ENCODE measurements at places on chromosomes 7 and 10.

GRCh38 chr10:17693009-17693408 lies 49.1 kb downstream of the STAM start:
- DNase-seq = no peak

- no peak for DNase-seq
Measured at GRCh38 chr7:155681663-155682062, 37.2 kb downstream of the RBM33 start.

- no peak for DNase-seq
Measured at GRCh38 chr10:59078978-59079377, 97.5 kb upstream of the PHYHIPL start.

DNA sequence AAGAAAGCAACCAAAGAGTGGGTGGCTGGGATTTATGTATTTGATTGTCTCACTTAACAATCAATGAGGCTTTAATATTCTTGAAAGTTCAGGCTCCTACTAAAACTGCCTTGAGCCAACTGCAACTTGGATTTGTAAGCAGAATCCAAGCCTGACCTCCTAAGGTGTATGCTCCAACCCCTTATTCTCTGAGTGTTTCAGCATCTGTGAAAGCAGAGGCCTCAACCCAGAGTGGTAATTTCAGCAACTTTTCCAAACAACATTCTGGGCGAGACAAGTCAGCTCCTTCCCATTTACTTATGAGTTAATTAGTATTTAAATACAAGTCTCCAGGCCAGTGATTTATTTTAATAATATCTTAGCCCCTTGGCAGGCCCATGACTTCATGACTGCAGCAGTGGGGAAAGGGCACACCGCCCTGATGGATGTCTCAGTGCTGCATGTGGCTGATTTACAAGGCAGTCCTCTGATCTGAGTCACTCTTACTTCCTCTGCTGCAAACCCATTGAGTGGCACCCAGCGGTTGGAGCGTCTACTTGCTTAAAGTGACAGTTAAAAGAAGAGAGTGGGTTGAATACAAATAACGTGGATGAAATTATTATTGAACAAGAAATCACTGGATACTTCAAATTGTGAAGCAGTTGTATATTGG lies 209.1 kb downstream of the TRIL start:
- DNase-seq = no peak

DNA sequence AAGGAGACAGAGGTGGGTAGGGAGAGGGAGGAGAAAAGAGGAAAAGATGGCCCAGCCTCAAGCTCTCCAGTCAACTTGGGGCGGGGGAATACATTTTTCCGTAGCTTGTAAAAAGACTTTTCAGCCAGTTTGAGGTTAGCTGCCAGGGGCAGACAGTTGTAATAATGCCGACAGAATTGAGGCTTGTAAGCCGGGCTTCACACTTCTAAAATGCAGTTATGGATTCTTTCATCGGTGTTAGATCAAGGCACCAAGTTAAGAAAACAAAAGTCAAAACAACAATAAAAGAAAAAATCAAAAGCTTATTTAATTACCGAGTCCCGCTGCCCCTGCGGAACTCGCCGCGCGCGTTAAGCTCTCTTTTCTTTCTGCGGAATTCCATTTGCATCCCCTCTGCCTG lies 448 bp upstream of the EVX1 start:
- no peak for DNase-seq

DNA sequence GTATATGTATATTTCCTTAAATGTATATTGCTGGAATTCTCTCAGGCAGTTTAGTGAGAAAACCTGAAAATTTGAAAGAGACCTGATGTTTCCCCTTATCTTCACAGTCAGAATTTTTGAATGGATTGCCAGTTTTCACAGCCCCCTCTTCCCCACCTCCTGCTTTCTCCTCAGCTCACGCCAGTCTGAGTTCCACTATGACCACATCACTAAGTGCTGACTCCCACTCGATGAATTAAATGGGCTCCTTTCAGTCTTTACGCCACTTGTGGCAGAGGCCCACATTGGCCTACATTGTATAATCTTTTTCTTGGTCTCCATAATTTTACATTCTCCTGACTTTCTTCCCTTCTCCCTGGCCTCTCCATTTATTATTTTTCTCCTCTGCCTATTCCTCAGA lies 3.1 kb upstream of the CLEC5A start:
- no peak for DNase-seq

- no peak for DNase-seq
Measured at GRCh38 chr7:18201350-18201749, 173.7 kb upstream of the PRPS1L1 start.

- DNase-seq = no peak
Measured at GRCh38 chr7:23430893-23431259, 39.4 kb downstream of the IGF2BP3 start.

- no peak for DNase-seq
Measured at GRCh38 chr7:70598976-70599375, 533.0 kb upstream of the GALNT17 start.

DNA sequence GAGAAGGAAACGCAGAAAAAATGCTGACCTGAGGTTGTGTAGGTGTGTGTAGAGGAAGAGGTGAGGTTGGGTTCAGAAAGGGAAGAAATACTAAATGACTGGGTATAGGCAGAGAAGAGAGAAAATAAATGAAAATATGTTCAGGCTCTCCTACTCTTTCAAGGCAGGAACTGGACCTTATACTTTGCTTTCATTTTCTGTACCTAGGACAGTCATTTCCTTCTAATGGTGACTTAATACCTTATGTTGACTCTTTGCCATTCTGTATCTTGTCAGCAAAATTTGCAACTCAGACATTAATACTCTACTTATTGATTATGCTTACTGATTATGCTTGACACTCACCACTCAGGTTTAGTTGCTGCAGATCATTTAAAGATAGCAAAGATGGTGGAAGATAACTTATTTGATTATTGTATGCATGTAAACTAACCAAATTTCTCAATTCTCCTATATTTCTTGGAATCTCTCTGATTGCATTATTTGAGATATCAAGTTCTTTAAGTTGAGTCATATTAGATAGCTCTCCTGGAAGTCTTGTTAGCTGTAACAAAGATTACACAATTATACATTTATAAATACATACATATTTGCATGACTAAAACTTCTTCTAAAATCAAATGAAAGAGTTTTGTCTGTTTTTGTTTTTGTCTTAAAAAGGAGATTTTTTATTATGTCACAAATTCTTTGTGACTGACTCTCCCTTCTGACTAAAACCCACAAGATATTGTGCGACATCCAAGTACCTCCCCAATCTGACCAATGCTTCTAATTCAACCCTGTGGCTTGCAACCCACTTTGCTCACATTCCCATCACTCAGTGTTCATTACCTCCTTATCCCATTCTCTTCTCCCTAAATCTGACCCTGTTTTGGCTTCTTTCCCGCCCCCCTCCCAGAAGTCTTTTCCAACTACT lies 20.0 kb downstream of the LRRD1 start:
- no peak for DNase-seq

DNA sequence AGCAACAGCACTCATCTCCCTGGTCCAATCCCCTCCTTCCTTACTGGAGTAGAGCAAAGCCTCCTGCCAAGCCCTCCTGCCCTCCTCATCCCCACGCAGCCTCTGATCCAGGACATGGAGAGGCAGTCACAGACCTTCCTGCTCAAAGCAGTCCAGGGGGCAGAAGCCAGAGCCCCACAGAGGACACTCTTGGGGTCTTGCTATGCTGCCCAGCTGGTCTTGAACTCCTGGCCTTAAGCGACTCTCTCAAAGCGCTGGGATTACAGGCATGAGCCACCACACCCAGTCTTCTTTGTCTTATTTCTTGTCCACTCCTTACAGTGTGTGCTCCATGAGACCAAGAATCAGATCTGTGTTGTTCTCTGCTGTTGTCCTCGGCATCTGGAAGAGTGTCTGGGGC lies 26.6 kb upstream of the MNX1 start:
- no peak for DNase-seq

- DNase-seq = no peak
Measured at GRCh38 chr10:111944331-111944730, 239.2 kb downstream of the GPAM start.

DNA sequence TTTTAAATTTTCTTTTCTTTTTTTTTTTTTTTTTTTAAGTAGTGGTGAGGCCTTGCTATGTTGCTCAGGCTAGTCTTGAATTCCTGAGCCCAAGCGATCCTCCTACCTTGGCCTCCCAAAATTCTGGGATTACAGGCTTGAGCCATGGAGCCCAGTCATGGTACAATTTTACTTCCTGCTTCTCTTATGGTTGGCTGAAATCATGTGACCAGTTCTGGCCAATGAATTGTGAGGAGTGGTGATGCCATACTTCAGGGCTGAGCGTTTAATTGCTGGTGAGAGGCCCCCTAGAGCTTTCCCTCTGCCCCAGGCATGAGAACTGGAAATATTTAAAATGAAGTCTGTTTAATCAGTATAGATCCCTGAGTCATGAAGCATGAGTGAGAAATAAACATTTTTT lies 22.2 kb upstream of the BAIAP2L1 start:
- DNase-seq = no peak

DNA sequence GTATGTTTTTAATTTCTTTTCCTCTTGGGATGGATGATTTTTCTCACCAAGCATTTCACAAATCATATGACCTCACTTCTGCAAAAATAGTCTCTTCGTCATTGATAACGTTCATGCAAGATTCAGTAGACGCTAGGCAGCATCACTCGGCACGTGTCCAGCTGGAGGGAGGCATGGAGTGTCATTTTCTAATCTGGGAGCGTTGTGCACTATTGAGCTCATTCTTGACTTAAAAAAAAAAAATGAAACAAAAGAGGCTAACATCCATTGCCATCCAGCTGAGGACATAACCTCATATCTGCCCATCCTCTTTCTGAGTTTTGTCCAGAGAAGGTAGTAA lies 56.2 kb downstream of the COL17A1 start:
- DNase-seq = no peak

DNA sequence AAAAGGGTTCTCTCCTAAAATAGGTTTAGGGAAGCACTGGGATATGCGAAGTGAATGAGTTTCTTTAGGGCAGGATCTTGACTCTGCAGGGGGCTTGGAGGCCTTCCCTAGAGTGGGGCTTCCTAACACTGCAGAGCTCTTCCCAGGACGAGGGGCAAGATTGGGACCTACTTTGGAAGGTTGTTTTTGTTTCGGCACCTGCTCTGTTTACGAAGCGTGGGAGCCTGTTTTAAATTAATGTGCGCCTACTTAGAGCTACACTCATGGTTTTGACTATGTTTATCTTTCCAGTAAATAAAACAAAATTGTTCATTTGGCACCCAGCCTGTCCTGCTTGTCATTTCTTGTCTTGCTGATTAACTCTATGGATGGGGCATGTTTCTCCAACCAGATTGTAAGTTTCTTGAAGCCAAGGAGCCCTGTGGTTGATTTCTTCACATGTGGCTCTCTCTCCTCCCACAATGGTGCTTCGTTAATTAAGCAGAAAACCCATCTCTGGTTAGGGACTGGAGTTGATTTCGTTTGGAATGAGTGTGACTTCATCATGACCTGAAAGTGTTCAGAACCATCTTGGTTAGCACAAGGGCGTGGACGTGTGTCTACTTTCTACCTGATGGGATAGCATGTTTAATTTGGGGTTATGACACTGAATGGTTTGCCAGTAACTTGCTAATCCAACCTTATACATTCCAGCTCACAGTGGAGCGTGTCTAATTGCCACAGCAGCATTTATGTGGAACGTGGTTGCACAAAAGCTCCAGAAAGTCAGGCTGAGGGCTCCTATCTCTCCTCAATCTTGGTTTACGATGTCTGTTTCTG lies 98.1 kb downstream of the TCF7L2 start:
- DNase-seq = no peak

- DNase-seq = peak; percentile 42
Measured at GRCh38 chr7:98802088-98802780, 67.6 kb downstream of the TMEM130 start.

- no peak for DNase-seq
Measured at GRCh38 chr10:77391605-77392235, 245.9 kb downstream of the KCNMA1 start.

- DNase-seq = no peak
Measured at GRCh38 chr10:87608756-87609155, 50.9 kb upstream of the PAPSS2 start.

All from NCI-H2081 treated with DMSO at 0.1 percent for 48 hours (cell line).